ENCODE measurements at places on chromosomes 2 and 18. TPM values are rescaled to one million over a fixed set of nuclear protein-coding genes. Genes with fewer than 3 reads are reported as not detected.

DNA sequence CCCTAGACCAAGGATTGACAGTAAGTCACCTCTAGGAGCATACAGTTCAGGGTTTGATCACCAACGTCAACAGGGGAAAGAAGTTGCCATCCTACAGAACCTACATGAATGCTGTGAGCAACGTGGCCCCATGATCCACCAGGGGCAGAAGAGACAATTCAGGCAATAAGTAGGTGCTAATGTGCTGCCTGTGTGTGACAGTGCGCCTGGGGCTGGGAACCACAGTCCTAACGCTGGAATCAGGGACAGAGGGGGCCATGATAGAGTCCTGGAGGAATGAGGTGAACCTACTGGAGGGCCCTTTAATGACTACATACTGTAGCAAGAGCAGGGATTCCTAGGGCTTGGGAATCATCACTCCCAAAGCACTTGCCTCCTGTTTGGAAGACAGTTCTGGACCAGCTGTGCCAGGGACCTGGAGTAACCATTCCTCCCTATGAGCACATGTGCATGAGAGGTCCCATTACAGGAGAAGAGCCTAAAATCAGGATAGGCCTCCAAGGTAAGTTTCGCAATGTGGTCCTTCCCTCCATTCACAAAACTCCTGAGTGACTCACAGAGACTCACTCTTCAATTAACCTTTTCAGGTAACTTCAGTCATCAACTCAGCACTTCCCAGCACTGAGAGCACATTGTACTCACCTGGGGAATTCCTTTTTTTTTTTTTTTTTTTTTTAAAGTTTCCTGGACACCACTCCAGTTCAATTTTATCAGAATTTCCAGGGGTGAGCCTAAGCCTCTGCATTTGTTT lies 214.0 kb downstream of the TMEM163 start:
- DNase-seq = no peak

The MDH1B gene
- 2.2 TPM for total RNA-seq

- DNase-seq = no peak
Measured at GRCh38 chr2:192932376-192932775, 737.6 kb upstream of the TMEFF2 start.

The CYP27A1 gene
- total RNA-seq = 27.2 TPM

- no peak for DNase-seq
Measured at GRCh38 chr2:173058673-173059072, 17.0 kb upstream of the MAP3K20 start.

The CHRNG gene
- not detected for total RNA-seq

The ARHGEF4 gene
- 22.7 TPM for total RNA-seq

GRCh38 chr2:38948995-38949394 lies 59.3 kb downstream of the ARHGEF33 start:
- DNase-seq = no peak

DNA sequence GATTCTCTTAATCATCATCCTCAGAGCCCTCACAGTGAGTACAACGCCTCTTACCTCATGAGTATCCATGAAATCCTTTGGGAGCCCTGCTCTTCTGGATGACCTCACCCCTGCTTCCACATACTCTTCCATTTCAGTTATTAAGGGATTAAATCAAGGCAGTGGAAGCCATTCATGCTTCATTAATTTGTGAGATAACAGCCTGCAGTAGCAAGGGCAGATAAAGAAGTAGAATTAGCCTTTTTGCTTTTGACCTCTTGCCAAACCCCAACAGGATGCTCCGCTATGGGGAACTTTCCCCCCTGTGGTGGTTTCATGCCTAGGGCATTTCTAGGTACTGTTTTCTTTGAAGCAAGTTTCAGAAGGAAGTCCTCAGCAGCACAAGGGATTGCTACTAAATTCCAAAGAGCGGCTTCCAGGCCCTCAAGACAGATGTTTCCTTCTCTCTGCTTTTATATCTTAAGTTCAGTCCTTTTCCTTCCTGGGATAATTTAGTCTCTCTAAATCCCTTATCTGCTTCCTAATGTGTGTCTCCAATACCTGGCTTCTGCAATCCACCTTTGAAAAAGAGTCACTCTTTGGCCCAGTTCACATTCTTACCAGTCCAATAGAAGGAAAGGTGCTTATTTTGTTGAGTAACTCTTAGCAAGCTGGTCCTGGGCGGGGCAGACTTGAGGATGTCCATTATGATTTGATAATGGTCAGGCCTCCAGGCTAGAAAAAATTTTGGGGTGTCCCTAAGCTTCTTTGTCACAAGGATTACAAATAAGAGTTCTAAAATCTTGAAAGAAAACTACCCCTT lies 76.9 kb downstream of the MYO1B start:
- DNase-seq = no peak

The RESP18 gene
- not detected for total RNA-seq

The PLEKHH2 gene
- total RNA-seq = 83.1 TPM

The IL37 gene
- total RNA-seq = not detected

GRCh38 chr2:153497938-153498629 lies 19.5 kb upstream of the RPRM start:
- no peak for DNase-seq

The ZNF892 gene
- 9.4 TPM for total RNA-seq

GRCh38 chr18:44938720-44939665 lies 258.3 kb downstream of the SETBP1 start:
- DNase-seq = no peak

The LOXHD1 gene
- 0.27 TPM for total RNA-seq

DNA sequence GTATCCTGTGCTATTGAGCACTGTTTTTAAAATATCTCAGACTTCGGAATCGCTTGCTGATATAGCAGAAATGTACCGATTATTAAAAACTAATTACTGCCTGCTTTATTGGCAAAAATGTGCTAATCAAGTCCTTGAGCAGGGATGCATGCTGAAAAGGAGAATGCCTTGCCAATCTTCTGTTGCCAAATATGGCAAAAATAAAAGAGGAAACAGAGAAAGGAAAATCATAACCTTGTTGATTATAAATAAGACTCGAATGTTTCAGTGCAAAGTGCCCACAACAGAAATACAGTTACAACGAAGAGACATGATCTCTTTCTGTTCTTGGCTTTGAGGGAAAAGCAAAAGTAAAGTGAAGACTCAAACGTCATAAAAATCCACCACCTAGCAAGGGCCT lies 248.5 kb downstream of the TMEM182 start:
- DNase-seq = no peak

DNA sequence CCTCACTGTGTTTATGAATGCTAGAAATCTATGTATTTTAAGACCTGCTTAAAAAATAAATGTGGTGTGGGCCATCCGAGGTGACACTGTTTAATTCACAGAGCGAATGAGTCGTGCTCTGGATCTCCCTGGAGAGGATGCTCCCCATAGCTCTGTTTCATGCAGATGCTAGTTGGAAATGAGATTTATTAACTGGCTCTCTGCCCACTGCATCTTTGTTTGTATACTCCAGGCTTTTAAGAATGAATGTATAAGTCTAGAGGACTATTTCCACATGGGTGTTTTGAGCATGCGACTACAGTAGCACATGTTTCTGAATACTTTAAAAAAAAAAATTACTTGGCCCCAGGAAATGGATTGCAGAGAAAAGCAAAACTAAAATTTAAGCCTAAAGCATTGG lies 3.9 kb downstream of the MAPRE2 start:
- DNase-seq = no peak

The KRTCAP3 gene
- total RNA-seq = not detected

DNA sequence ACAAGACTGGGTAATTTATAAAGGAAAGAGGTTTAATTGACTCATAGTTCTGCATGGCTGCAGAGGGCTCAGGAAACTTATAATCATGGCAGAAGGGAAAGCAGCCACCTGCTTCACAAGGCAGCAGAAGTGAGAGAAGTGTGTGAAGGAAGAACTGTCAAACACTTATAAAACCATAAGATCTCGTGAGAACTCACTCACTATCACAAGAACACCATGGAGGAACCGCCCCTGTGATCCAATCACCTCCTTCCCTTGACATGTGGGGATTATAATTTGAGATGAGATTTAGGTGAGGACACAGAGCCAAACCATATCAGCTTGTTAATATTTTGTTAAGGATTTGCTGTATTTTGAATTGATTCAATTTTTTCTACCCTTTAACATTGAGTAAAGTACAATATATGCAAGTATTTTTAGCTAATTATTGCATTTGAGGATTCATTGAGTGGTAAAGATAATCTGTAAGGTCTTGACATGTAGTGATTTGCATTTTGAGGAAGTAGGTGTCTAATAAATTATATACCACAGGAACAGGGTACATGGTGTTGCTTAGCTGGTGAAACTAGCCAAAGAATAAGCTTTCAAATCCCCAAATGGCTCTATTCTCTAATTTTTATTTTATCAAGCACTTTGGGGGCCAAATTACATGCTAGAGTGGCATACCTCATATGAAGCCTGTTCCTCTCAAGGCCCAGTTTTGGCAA lies 3.9 kb upstream of the C2orf69 start:
- DNase-seq = no peak
